ENCODE measurements at places on chromosomes 5 and 9. TPM values are rescaled to one million over a fixed set of nuclear protein-coding genes. Genes with fewer than 3 reads are reported as not detected.

EXOSC3 gene
- 30.9 TPM for total RNA-seq

PCDHGA5 gene
- under 0.01 TPM for total RNA-seq

GRM6 gene
- not detected for total RNA-seq

MTX3 gene
- 11.6 TPM for total RNA-seq

HAPLN1 gene
- not detected for total RNA-seq

DEPDC1B gene
- total RNA-seq: 17.9 TPM

CDH6 gene
- total RNA-seq: 207 TPM

C5orf63 gene
- 5.6 TPM for total RNA-seq

TERT gene
- not detected for total RNA-seq

STOM gene
- total RNA-seq: 61.8 TPM

NIM1K gene
- not detected for total RNA-seq

C9orf153 gene
- total RNA-seq: not detected

SAXO1 gene
- under 0.01 TPM for total RNA-seq

FOXI1 gene
- total RNA-seq: not detected

All from renal cortical epithelial cell (primary cell).